ENCODE measurements at places on chromosomes 2 and 18. TPM values are rescaled to one million over a fixed set of nuclear protein-coding genes. Genes with fewer than 3 reads are reported as not detected.

DNA sequence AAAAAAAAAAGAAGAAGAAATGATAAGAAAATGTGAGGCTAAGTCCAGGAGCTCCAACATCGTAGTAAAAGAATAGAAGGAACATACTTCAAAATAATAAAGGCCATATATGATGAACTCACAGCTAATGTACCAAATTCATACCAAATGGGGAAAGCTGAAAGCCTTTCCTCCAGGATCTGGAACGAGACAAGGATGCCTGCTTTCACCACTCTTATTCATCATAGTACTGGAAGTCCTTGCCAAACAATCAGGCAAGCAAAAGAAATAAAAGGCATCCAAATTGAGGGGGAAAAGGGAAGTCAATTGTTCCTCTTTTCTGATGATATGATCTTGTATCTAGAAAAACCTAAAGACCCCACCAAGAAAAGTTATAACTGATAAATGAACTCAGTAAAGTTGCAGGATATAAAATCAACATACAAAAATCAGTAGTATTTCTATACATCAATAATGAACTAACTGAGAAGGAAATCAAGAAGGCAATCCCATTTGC lies 170.6 kb downstream of the METTL4 start:
- no peak overlapping the region for H3K27ac ChIP-seq
- no peaks in the 10 kb centered on the region for H3K4me1 ChIP-seq
- H3K36me3 ChIP-seq: no peaks in the 10 kb centered on the region
- H3K4me3 ChIP-seq: no peak overlapping the region
- DNase-seq: no peak
- no peaks in the 10 kb centered on the region for H3K27me3 ChIP-seq

DNA sequence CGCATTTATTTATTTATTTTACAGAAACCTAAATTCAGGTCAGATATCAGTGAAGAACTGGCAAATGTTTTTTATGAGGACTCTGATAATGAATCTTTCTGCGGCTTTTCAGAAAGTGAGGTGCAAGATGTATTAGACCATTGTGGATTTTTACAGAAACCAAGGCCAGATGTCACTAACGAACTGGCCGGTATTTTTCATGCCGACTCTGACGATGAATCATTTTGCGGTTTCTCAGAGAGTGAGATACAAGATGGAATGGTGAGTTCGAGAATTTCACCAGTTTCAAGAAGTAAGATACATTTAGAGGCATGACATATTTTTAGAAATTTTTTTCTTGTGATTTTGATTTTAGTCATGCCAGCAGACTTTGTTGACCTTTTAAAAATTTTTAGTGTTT lies 4.6 kb downstream of the CDCA7 start:
- DNase-seq: no peak
- H3K4me1 ChIP-seq: peaks cover 16% of the 10 kb centered on the region
- H3K4me3 ChIP-seq: no peak overlapping the region
- peaks cover 14% of the 10 kb centered on the region for H3K27me3 ChIP-seq

- no peaks in the 10 kb centered on the region for H3K36me3 ChIP-seq
- no peaks in the 10 kb centered on the region for H3K4me1 ChIP-seq
- no peak for DNase-seq
- no peak overlapping the region for H3K27ac ChIP-seq
Observed at GRCh38 chr2:235358981-235359471, 134.8 kb upstream of the AGAP1 start.

DNA sequence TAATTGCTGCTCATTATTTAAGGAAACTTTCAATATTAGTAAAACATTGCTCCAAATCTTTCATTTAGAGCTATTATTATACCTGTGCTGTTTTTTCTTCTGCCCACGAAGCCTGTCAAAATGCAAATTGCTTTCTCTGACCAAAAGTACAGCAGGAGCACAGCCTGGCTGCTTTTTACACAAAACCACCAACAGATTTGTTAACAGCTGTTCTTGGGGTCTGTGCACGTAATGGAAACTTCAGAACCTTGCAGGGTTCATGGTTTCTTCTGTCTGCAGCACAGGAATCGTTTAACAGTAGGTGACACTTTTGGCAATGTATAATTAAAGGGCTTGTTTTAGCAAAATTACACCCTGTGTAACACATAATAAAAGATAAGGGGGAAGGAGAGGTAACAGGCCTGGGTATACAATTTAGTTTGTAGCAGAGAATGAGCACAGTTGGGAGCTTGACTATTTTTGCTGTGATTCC lies 447.3 kb downstream of the KCNJ3 start:
- H3K36me3 ChIP-seq: no peaks in the 10 kb centered on the region
- H3K4me1 ChIP-seq: no peaks in the 10 kb centered on the region
- no peak overlapping the region for H3K4me3 ChIP-seq
- no peaks in the 10 kb centered on the region for H3K27me3 ChIP-seq
- DNase-seq: no peak
- no peak overlapping the region for H3K27ac ChIP-seq

DNA sequence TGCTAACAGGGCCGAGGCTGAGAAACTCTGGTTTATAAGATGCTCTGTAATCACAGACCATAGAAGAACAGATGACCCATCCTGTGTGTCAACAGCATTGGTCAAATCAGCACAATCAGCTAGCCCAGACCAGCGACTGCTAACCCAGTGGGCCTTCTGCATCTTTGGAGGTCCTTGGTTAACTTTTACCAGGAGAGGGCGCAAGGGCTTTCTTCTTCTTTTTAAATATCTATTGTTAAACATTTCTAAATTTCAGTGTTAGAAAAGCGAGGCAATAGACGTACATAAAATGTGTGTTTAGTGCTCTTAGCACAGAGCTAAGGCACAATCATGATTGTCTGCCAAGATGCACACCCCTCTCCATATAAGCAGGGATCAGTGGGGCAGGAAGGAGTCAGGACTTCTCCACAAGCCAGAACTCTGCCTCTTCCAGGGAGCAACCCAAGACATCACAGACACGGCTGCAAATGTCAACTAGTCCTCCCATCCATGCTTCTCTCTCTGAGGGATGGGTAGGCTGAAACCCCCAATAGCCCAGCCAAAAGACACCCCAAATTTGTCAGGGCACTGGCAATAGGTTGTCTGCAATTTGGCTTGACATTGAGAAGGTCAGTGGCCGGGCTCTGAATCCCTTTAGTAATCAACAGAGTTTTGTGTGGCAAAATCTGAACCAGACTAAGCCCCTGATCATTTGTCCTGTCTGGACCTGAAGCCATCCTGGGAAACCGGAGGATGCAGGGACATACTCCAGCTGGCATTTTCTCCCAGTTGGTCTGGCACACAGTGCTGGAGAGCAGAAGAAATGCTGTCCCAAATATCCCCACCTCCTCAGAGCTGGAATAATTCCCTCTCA lies 188.2 kb downstream of the BCL2 start:
- H3K27ac ChIP-seq: no peak overlapping the region
- H3K4me3 ChIP-seq: no peak overlapping the region
- H3K36me3 ChIP-seq: no peaks in the 10 kb centered on the region
- peaks cover 3% of the 10 kb centered on the region for H3K4me1 ChIP-seq

- peaks cover 65% of the 10 kb centered on the region for H3K36me3 ChIP-seq
- no peak for DNase-seq
Observed at GRCh38 chr2:73944714-73945113, 18.0 kb downstream of the DGUOK start.

GRCh38 chr18:39604836-39605235 lies 2039.2 kb upstream of the CELF4 start:
- no peaks in the 10 kb centered on the region for H3K27me3 ChIP-seq
- H3K4me3 ChIP-seq: no peak overlapping the region
- no peak for DNase-seq
- no peaks in the 10 kb centered on the region for H3K4me1 ChIP-seq
- H3K36me3 ChIP-seq: no peaks in the 10 kb centered on the region

- no peaks in the 10 kb centered on the region for H3K36me3 ChIP-seq
- no peak for DNase-seq
- H3K27me3 ChIP-seq: no peaks in the 10 kb centered on the region
- no peak overlapping the region for H3K4me3 ChIP-seq
- no peak overlapping the region for H3K27ac ChIP-seq
Observed at GRCh38 chr18:54280220-54280569, 10.9 kb downstream of the POLI start.

DNA sequence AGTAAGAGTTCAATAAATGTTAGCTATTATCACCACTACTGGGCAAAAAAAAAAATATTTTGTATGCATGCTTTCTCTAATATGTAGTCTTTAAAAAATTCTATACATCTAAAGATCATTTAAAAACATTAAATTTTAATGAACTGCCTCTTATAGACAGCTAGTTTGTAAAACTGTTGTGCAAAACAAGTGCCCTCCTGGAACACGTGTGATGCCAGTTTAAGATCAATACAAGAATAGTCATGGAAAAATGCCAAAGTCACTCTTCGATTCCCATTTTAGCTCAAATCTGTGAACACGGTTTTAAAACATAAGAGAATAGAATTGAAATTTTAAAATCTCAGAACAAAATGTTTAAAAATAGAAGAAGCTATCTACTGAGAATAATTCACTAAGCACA lies 242.5 kb upstream of the SMAD7 start:
- H3K27ac ChIP-seq: no peak overlapping the region
- H3K4me1 ChIP-seq: peaks cover 10% of the 10 kb centered on the region
- no peak overlapping the region for H3K4me3 ChIP-seq
- no peaks in the 10 kb centered on the region for H3K36me3 ChIP-seq
- no peak for DNase-seq
- no peaks in the 10 kb centered on the region for H3K27me3 ChIP-seq

DNA sequence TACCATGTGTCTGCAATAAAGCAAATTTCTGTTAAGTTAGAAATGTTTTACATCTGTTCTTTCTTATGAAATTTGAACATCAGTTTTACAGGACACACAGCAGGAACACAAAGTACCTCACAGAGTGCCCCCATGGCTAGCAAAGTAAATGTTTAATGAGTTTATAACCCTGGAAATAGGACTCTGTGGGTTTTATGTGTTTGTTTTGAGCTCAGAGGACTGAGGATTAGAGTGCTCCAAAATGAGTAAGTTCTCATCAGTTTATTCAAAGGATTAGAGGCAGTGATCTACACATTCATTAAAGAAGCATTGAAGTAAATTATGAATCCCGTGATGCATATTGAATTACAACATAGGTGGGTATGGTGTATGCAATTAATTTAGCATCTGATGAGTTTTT lies 281.8 kb downstream of the GULP1 start:
- no peak for DNase-seq
- H3K27me3 ChIP-seq: no peaks in the 10 kb centered on the region
- no peaks in the 10 kb centered on the region for H3K36me3 ChIP-seq
- no peak overlapping the region for H3K27ac ChIP-seq

FZD7 gene
- 44.5 TPM for total RNA-seq

MRPL53 gene
- total RNA-seq: 148 TPM

SLC4A3 gene
- 499 TPM for total RNA-seq

TNS1 gene
- 773 TPM for total RNA-seq

Measured in heart right ventricle (tissue), 16 donors.